Vagina (tissue), 2 donors: ENCODE measurements at places on chromosomes 12 and 14.

- DNase-seq, result no peak
Measured at GRCh38 chr14:23709923-23710322, 73.8 kb downstream of the DHRS2 start.

DNA sequence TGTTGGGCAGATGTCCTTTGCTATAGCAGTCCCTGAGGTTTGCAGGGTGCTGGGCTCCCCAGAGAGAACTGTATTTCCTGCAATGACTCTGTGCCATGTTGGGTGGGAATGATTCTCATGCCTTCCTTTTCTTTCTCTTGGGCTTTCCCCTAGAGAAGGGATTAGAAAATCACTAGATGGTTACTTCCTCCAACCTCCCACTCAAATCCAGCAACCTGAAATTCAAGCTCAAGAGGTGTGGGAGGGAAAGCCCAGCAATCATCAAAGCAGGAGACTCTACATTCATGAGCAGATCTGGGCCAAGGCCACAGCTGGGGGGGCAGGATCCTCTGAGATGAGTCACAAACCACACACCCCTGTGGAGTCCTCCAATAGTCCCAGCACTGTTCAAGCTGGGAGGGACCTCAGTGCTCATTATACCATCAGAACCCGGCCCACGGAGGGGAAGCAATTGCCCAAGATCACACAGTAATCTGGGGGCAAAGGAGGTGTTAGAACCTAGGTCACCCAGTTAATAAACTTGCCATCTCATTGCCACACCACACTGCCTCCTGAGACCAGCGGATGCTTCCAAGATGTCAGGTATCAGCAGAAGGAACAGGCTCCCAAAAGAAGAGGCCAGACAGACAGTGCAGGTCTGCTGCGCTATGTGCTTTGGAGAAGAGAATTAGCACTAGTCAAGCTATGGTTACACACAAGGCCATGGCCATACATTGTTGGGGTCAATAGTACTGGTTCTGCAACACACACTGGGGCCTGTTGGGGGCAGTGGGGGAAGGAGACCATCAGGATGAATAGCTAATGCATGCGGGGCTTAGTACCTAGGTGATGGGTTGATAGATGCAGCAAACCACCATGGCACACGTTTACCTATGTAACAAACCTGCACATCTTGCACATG, 65.7 kb downstream of the TTC9 start:
- no peak for DNase-seq

- no peak for DNase-seq
Measured at GRCh38 chr14:56862836-56863235, 52.6 kb upstream of the OTX2 start.

GRCh38 chr12:18651525-18651924, 86.3 kb downstream of the PLCZ1 start:
- DNase-seq, result no peak

GRCh38 chr12:102816816-102817434, 100.1 kb downstream of the PAH start:
- no peak for DNase-seq
